ENCODE measurements at places on chromosomes 4 and X. TPM values are rescaled to one million over a fixed set of nuclear protein-coding genes. Genes with fewer than 3 reads are reported as not detected.

- no peaks in the 10 kb centered on the region for H3K4me1 ChIP-seq
- no peaks in the 10 kb centered on the region for H3K27me3 ChIP-seq
- no peaks in the 10 kb centered on the region for H3K36me3 ChIP-seq
- DNase-seq: no peak
- no peak overlapping the region for H3K27ac ChIP-seq
Observed at GRCh38 chr4:108830509-108831244, 67.8 kb upstream of the ETNPPL start.

GRCh38 chr4:109821185-109821584 is 5.6 kb downstream of the GAR1 start:
- peaks cover 7% of the 10 kb centered on the region for H3K4me1 ChIP-seq
- peaks cover 38% of the 10 kb centered on the region for H3K36me3 ChIP-seq
- DNase-seq: no peak
- no peak overlapping the region for H3K27ac ChIP-seq
- H3K27me3 ChIP-seq: no peaks in the 10 kb centered on the region
- H3K4me3 ChIP-seq: no peak overlapping the region

- DNase-seq: no peak
- H3K27ac ChIP-seq: no peak overlapping the region
- H3K4me3 ChIP-seq: no peak overlapping the region
- H3K4me1 ChIP-seq: no peaks in the 10 kb centered on the region
Observed at GRCh38 chrX:114619874-114620273, 36.0 kb downstream of the HTR2C start.

- H3K4me1 ChIP-seq: no peaks in the 10 kb centered on the region
- H3K27ac ChIP-seq: no peak overlapping the region
- no peak for DNase-seq
- no peaks in the 10 kb centered on the region for H3K36me3 ChIP-seq
Observed at GRCh38 chrX:115023139-115023538, 5.7 kb upstream of the IL13RA2 start.

DNA sequence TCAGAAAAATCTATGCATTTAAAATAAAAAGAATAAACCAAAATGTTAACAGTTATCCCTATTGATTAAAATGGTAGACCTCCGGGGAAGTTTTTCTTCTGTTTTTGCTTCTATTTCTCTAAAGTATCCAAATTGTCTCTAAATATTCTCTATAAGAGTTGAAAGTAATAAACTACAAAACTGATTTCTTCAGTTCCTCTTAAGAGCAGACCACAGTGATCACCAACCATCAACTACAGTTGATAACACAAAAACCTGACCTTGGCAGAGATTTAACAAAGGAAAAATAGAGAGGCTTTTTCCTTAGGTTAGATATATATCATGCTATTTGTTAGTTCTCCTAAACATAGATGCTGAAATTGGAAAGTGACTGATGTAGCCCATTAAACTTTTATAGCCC is 27.3 kb downstream of the DDX60 start:
- H3K27me3 ChIP-seq: no peaks in the 10 kb centered on the region
- no peaks in the 10 kb centered on the region for H3K36me3 ChIP-seq
- no peak overlapping the region for H3K27ac ChIP-seq
- no peaks in the 10 kb centered on the region for H3K4me1 ChIP-seq
- no peak overlapping the region for H3K4me3 ChIP-seq
- no peak for DNase-seq

DNA sequence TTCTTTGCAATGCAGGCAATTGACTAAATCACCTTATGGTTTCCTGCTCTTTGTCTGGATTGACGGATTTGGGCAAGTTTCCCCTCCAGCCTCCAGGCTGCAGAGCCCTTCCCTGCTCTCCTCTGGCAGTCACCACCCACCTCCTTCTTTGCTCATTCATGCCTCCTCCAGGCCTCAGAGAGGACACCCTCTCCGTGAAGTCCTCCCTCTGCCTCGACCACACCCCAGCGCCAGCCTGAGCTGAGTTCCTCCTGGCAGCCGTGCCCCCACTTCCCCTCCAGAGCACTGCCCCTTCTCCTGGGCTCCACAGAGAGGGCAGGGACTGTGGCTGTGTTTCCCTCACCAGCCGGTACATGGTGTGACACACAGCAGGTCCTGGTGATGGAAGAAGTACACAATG is 53.7 kb downstream of the DCTD start:
- H3K27me3 ChIP-seq: peaks cover 3% of the 10 kb centered on the region
- no peak overlapping the region for H3K4me3 ChIP-seq
- no peaks in the 10 kb centered on the region for H3K36me3 ChIP-seq

- H3K4me1 ChIP-seq: no peaks in the 10 kb centered on the region
- no peaks in the 10 kb centered on the region for H3K27me3 ChIP-seq
- no peaks in the 10 kb centered on the region for H3K36me3 ChIP-seq
- H3K27ac ChIP-seq: no peak overlapping the region
- H3K4me3 ChIP-seq: no peak overlapping the region
Observed at GRCh38 chr4:137421796-137422195, 110.5 kb downstream of the PCDH18 start.

DNA sequence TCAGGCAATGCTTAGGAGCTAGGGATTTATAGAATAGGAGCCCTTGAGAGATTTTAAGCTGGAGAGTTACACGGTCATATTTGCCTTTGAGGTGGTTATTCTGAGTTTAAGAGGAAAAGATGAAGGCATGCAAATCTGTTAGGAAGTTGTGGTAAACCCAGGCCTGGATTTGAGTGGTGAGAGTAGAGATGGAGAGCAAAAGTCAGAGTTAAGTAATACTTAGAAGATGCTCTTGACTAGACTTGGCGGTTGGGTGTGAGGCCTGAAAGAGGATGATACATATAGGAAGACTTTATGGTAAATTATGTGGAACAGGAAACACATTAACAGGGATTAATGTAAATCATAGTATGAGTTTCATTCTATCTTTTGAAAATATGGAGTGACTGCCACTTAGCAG is 136.0 kb upstream of the ARX start:
- no peaks in the 10 kb centered on the region for H3K36me3 ChIP-seq
- no peaks in the 10 kb centered on the region for H3K4me1 ChIP-seq
- H3K27ac ChIP-seq: no peak overlapping the region
- H3K27me3 ChIP-seq: no peaks in the 10 kb centered on the region
- no peak for DNase-seq

- no peaks in the 10 kb centered on the region for H3K36me3 ChIP-seq
- no peak for DNase-seq
- H3K4me1 ChIP-seq: no peaks in the 10 kb centered on the region
- no peak overlapping the region for H3K4me3 ChIP-seq
- H3K27me3 ChIP-seq: no peaks in the 10 kb centered on the region
Observed at GRCh38 chr4:121146530-121146929, 17.6 kb downstream of the TNIP3 start.

DNA sequence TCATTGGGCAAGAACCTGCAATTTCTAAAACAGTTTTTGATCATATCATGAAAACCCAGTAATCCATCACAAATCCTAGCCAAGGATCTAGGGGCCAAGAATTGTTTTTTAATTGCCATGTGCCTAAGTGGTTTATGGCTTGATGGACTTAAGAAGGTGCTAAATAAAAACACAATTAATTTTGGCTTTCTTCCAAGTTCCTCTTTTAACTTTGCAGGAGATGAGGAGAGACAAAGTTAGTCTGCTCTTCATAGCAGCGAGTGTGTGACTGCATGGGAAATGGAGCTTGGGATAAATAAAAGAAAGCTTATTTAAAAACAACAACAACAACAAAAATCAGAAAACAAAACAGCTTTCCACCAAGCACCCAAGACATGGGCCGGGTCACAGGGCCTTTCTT is 41.4 kb downstream of the ARHGEF9 start:
- no peaks in the 10 kb centered on the region for H3K27me3 ChIP-seq
- no peak for DNase-seq
- no peaks in the 10 kb centered on the region for H3K36me3 ChIP-seq
- no peak overlapping the region for H3K4me3 ChIP-seq
- no peak overlapping the region for H3K27ac ChIP-seq
- H3K4me1 ChIP-seq: no peaks in the 10 kb centered on the region

- no peak overlapping the region for H3K27ac ChIP-seq
- H3K4me1 ChIP-seq: peaks cover 5% of the 10 kb centered on the region
- H3K4me3 ChIP-seq: no peak overlapping the region
- H3K36me3 ChIP-seq: no peaks in the 10 kb centered on the region
Observed at GRCh38 chrX:78075787-78076389, 28.2 kb upstream of the PGK1 start.

- H3K36me3 ChIP-seq: no peaks in the 10 kb centered on the region
- H3K27ac ChIP-seq: no peak overlapping the region
- H3K4me3 ChIP-seq: no peak overlapping the region
- no peaks in the 10 kb centered on the region for H3K4me1 ChIP-seq
Observed at GRCh38 chr4:104749062-104749461, 254.4 kb upstream of the CXXC4 start.

GRCh38 chr4:75939890-75940691 is 722 bp downstream of the NAAA start:
- no peaks in the 10 kb centered on the region for H3K27me3 ChIP-seq
- peak overlapping the region; percentile 95 for H3K4me3 ChIP-seq
- H3K4me1 ChIP-seq: no peaks in the 10 kb centered on the region
- H3K36me3 ChIP-seq: peaks cover 24% of the 10 kb centered on the region
- DNase-seq: peak; percentile 63
- peak overlapping the region; percentile 87 for H3K27ac ChIP-seq

GRCh38 chr4:175651756-175652310 is 160.2 kb downstream of the GPM6A start:
- DNase-seq: no peak
- H3K27ac ChIP-seq: no peak overlapping the region
- no peaks in the 10 kb centered on the region for H3K36me3 ChIP-seq
- H3K27me3 ChIP-seq: no peaks in the 10 kb centered on the region
- H3K4me3 ChIP-seq: no peak overlapping the region
- no peaks in the 10 kb centered on the region for H3K4me1 ChIP-seq

DNA sequence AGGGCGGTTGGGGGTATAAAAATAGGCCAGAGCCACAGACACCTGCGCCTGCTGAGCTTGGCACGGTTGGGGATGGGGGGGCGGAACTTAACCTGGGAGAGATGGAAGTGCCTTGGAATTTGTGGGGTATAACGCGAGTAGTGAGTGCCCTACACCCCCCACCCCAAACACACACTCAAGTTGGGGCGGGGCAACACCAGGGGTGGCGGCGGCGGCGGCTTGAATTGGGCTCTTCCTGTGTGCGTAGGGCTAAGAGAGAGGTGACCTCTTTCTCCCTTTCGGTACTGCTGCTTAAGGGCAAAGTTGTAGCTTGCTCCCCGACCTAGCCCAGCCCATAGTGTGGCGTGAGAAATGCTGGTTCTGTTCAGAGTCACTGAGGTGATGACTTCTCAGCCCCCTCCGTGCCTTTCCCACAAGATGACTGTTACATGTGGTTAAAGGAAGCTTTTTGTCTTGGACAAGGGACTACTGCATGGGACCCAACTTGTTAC is 839 bp downstream of the STK26 start:
- peak overlapping the region; percentile 68 for H3K27ac ChIP-seq
- no peaks in the 10 kb centered on the region for H3K36me3 ChIP-seq
- no peaks in the 10 kb centered on the region for H3K27me3 ChIP-seq
- H3K4me1 ChIP-seq: peaks cover 10% of the 10 kb centered on the region
- DNase-seq: peak; percentile 38

- no peaks in the 10 kb centered on the region for H3K36me3 ChIP-seq
- H3K27me3 ChIP-seq: peaks cover 12% of the 10 kb centered on the region
- H3K4me1 ChIP-seq: peaks cover 5% of the 10 kb centered on the region
Observed at GRCh38 chr4:84583876-84584380, 1.0 kb downstream of the CDS1 start.

The ZDHHC15 gene
- 0.32 TPM for total RNA-seq

The DOCK11 gene
- 94.5 TPM for total RNA-seq

The ARX gene
- not detected for total RNA-seq

The PAGE1 gene
- not detected for total RNA-seq

The NHSL2 gene
- 8.1 TPM for total RNA-seq

The SAGE1 gene
- total RNA-seq: not detected

The PRSS12 gene
- total RNA-seq: 0.25 TPM

The ERAS gene
- not detected for total RNA-seq

Measured in T-cell (primary cell).